ENCODE measurements at places on chromosomes 5 and 9.

GRCh38 chr9:136950656-136951276 is 1.3 kb upstream of the LCN12 start:
- DNase-seq = no peak

GRCh38 chr9:77647267-77648233 is 572 bp downstream of the GNA14 start:
- DNase-seq = no peak

DNA sequence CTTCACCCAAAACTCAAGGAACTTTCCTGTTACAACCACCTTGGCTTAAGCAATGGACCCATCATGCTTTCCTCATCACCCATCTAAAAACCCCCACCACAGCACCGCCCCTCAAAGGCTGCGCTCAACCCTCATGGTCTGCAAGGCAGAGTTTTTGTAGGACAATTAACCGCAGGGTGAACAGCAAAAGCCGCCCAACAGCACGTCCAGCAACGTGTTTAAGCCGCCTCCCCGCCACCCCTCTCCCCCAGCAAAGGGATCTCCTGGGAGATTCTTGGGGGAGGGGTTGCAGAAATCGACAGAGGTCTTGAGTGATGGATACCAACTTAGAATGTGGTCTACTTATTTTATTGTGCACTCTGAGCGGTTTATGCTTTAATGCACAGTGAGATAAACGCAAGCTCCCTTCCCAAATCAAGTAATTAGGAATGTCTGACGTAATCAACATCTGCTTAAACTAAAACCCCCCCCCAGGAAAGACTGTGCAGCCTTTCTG is 1.9 kb downstream of the ROR2 start:
- DNase-seq = no peak

DNA sequence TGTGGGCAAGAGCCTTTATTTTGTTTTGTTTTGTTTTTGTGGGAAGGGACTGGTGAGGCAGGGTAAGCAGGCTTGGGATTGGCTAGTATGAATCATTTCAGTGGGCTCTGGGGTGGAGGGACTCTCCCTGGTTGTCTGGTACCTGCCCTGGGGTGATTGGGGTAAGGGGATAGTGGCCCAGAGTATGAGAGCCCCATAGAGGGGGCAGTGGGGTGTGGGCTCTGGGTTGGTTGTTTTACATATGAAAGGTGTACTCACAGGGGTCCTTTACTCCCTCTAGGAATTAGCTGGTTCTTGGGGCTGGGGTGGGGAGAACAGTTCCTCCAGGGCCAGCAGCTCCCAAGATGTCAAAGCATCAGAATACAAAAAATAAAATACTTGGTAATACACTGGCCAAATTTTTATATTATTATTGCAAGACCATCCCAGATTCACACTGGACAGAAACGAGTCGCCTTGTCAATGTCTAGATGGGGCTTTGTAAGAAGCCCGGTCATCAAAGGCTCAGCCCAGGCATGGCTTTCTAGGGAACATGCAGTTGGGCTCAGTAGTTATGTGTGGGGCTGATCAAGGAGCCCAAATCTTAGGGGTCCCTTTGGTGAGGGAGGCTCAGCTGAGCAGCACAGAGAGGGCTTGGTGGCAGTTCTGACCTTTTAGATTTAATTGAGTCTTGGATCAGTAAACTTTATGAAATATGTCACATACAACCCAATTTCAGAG is 190.5 kb downstream of the NXNL2 start:
- no peak for DNase-seq

DNA sequence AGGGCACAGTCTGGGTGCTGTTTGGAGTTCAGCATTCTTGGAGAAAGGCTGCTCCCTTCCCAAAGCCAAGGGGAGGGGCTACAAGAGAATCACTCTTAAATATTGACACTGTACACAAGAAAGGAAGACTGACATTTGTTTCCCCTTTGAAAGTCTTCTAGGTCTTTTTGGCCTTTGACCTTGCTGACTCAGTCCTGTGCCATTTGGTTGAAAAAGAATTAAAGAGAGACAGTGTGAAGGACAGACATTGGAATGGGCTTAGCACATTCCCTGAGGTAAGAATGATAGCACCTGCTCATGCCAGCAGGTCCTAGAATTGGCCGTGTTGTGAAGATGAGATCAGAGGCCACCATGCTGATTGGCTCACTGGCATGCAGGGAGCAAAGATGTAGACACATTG is 271.4 kb upstream of the ZNF608 start:
- DNase-seq = no peak

DNA sequence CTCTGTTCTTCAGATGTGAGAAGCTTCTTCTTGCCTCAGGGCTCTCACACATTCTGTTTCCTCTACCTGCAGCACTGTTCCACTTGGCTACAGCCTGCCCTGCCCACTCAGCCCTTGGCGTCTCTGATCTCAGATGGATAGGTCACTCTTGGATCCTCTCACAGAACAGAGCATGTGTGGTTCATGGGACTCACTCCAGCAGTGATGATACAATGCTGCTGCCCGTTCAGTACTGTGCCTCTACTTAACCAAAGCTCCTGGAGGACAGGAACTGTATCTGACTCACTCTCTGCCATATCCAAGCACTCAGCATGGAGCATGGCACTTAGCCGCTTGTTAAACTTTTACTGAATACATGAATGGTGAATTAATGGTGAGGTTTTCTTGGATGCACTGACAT is 3.4 kb upstream of the SPINK4 start:
- DNase-seq = no peak

- DNase-seq = no peak
Measured at GRCh38 chr5:137563646-137564397, 64.7 kb upstream of the SPOCK1 start.

GRCh38 chr5:177241768-177242167 is 61.8 kb downstream of the RAB24 start:
- no peak for DNase-seq

- DNase-seq = no peak
Measured at GRCh38 chr5:65482736-65483545, 1.2 kb upstream of the ADAMTS6 start.

GRCh38 chr9:134494905-134495304 is 146.7 kb upstream of the COL5A1 start:
- DNase-seq = no peak

- no peak for DNase-seq
Measured at GRCh38 chr5:74304536-74304935, 336.0 kb downstream of the ENC1 start.

DNA sequence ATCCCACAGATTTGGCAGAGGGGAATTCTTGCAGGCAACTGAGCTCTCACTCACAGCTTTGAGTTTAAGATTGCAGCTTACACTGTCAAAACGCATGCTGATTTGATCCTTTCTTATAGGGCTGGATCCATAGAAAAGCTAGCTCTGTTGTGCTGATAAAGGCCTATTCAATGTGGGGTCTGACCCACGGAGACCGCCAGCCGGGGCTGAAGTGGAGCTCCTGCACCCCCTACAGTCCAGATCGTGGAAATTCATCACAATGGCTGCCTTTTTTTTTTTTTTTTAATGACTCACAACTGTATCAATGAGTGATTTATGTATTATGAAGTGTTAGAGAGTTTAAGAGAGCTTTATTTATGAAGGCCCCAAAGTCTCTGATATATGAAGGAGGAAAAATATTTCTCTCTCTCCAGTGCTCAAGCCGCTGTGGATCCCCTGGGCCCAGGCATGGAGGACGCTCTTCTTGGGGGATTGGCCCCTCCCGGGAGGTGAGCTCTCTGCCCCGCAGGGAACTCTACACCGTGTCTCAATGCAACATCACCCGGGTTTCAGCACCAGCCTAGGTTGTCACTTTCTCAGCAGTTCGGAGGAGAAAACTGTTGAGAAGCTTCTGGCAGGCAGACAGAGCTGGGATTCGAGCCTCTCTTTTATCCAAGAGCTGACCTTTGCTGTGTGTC is 700.2 kb downstream of the IRX1 start:
- no peak for DNase-seq

DNA sequence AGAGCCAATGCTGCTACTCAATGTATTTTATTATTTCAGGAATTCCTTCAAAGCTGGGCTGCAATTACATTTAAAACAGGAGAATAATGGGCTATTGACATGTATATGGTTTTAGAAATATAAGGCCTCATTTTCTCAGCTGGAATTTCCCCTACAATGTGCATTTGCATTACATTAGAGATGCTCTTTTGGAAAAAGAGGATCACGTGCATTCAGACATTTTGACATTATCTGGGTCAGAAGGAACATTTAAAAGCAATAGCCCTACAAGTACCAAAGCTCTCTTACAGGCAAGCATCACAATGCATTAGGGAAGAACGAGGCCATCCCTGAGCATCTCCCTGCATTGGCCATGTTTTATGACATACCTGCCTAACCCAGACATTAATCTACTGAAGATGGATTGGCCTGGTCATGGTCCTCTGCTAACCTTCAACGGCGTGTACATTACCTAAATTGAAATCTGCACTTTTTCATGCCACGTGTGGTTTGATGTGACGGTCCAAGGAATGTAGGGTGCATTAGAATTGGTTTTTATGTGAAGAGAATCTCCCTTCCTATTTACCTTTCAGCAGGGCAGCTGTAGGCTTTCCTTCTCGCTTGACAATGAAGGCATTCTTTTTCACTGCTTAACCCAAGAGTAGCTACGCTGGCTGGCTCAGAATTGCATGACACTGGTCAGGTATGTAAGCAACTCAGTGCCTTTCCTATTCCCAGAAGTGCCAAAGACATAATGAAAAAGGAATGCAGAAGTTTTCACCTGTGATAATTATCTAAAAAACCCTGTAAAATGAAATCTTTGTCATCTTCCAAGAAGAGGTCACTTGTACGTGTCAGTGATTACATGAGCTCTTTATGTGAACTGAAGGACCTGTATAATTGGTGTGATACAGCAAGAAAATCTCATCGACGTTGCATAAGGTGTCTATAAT is 212.3 kb upstream of the MPDZ start:
- no peak for DNase-seq

DNA sequence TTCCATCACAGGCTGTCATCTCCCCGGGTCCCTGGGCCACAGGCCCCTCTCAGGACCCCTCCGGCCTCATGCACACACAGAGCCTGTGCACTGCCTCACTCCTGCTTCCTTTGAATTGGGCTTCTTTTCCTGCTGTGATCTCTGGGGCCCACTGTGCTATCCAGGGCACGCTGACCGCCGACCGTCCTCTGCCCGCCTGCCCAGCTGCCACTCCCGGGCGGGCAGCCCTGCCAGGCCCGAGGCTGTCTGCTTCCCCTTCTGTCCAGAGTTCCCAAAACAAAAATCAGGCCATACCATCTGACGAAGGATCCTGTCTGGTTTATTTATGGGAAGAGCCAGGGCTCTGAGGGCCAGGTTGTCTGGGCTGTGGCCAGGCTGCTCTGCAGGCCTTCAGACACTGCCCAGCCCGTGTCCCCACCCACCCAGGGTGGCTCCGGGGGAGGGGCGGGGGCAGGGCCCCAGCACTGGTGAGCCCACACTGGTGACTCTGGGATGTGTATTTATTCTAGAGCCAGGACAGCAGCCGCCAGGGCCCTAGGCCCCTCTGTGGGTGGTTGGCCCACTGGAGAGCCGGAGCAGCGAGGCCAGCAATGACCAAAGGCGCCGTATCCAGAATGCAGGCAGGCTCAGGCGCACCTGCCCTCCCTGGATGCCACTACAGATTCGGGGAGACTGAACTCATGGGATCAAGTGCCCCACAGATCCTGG is 57.0 kb downstream of the ADAMTS2 start:
- DNase-seq = no peak

GRCh38 chr9:137031904-137032640 is at the start of gene FUT7:
FUT7 (minus strand) TSS chr9:137032088; CDS start chr9:137031991, 97 bp downstream.
- DNase-seq = no peak

DNA sequence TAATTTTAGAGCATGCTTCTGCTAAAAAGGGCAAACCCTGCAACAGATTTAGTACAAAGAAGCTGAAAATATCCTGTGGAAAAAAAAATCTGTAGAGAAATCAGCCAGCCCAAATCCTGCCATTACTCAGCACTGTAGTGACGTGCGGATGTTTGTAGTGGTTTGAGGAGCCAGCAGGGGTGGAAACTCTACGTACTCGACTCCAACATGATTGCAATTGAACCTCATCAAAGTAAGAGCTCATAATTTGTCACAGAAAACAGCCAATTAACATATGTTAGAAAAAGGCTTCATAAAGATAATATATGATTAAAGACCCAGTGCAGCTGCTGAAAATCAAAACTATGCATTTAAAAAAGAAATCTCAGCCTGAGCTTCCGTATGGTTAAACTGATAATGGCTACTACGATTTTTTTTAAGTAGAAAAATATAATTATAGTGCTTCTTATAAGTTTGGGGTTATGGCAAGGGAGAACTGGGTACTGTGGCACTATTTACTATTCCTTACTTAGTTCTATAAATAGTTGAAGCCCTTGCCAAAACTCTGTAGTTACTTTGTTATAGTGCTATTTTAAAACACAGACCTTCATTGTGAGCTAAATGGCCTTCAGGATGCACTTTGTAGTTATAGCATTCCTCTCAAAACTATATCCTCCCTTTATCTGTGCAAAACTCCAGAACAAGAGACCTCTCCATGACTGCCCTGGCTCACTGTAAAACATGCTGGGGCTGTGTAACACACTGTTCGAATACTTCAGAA is 49.4 kb downstream of the MEF2C start:
- peak; percentile 15 for DNase-seq

- DNase-seq = no peak
Measured at GRCh38 chr9:105841562-105841961, 147.2 kb downstream of the TMEM38B start.

DNA sequence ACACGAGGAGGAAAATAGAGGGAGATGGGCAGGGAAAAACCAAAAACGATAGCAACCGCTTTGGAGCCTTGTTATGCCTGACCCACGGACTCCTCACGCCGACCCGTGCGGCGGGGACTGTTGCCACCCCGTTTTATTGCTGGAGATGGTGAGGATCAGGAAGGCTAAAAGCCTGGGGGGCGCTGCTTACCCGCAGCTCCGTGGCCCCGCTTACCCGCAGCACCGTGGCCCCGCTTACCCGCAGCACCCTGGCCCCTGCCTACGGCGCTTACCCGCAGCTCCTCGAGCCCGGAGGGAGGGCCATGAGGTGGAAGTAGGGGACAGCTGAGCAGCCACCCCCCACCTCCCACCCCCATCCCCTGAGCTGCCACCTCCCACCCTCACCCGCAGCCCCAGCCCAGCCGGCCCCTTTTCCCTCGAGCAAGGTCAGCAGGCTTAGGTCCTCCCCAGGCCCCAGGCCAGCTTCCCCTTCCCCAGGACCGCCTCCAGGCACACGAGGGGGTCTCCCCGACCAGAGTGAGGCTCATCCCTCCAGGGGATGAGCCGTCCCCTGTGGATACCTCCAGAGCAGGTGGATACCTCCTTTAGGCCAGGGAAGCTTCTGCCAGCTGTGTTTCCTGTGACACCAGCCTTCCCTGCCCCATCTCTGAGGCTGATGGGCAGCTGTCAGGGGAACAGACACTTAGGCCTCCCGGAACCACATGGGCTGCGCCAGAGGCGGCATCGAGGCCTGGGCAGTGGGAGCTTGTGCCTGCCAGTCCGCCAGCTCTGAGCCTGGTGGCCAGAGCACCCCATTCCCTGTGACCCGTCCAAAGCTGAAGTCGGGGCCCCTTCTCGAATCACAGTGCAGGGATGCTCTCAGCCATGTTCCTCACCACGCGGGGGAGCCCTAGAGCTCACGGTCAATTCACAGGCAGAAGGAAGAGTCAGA is 92.3 kb downstream of the LMX1B start:
- peak; percentile 56 for DNase-seq

- DNase-seq = no peak
Measured at GRCh38 chr5:95827892-95828246, 5.3 kb upstream of the GLRX start.
